G401 (cell line): ENCODE measurements at places on chromosomes 3 and 15. TPM values are rescaled to one million over a fixed set of nuclear protein-coding genes. Genes with fewer than 3 reads are reported as not detected.

- DNase-seq: no peak
Measured at GRCh38 chr3:124607163-124607562, 123.1 kb upstream of the UMPS start.

DNA sequence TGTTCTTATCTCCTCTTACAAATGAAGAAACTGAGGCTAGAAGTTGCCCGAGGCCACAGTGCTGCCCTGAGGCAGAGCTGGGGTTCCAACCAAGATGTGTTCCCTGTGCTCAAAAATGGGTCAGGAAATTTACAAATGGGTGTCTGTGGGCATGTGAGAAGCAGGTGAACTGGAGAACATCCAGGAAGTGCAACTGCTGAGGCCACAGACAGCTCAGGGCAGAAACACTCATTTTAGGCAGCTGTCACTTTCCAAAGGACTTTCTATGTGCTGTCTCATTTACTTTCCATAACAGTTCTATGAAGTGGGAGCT, 47.2 kb upstream of the ATP2B2 start:
- DNase-seq: peak; percentile 78

DNA sequence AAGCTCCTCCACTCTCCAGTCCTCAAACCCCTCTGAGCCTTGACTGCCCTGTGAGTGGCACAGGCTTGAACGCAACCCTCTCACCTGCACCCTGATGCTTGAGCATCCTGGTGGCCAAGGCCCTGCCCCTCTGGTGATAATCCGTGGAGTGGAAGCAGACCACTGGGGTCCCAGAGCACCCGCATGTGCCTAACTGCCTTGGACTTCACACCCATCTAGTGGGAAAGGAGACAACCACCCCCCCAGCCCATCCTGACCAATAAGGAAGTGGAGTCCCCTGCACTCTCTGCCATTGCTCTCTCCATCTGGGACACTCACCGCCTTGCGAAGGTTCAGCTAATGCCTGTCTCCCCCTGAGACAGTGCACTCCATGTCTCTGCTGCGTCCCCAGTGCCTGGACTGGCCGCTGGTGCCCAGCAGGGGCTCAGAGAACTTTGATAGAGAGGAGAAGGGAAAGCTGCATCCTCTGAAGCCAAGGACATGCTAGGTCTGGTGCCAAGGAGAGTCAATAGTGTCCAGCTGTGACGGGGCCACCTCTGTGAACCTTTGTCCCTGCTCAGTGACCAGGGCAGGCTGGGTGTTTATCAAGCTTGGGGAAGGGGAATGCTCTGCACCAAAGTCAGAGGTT, 3.4 kb downstream of the KLF15 start:
- no peak for DNase-seq

Gene KIF9
- total RNA-seq: 2.6 and 17.1 TPM in 2 replicates

Gene CAPN3
- 0.27 and 0.43 TPM in 2 replicates for total RNA-seq

DNA sequence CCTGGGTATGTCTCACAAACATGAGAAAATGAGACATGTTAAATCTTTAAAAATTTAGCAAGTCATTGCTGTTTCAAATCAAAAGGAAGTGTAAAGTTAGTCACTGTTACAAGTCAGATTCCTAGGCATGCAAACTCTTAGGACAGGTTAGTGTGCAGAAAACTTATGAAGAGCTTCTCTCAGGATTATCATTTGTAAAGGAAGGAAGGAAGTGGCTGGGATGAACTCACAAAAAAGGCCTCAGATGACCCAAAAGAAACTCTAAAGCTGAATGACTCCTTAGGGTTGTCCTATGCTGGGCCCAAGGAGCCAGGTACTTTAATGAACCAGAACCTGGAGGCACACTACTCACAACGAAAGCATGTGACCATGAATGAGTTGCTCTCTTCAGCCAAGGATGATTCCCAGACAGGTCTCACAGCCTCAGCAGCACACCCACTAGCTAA, 25.0 kb downstream of the MSL2 start:
- DNase-seq: no peak

Gene ADIPOQ
- not detected in 2 replicates for total RNA-seq

- no peak for DNase-seq
Measured at GRCh38 chr3:171865191-171865865, 22.2 kb downstream of the TMEM212 start.

Gene LYZL4
- total RNA-seq: not detected in 2 replicates

DNA sequence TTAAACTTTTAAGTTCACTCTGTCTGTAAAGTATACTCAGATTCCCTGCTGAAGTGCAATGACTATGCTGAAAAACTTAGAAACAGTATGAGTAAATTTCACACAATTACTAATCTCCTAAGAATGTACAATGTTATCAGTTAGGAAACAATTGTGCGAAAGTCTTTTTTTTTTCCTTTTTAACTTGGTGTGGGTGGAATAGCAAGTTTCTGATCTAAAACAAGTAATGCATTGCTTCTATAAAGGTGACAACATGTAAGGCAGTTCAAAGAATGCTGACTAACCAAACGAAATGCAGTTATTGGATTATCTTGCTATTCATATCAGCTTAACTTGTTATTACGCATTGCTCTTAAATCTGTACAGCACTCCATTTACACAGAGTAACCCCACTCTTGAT, 19.3 kb upstream of the SLC12A8 start:
- DNase-seq: no peak

- DNase-seq: no peak
Measured at GRCh38 chr3:189282741-189283140, 111.0 kb downstream of the TPRG1 start.

DNA sequence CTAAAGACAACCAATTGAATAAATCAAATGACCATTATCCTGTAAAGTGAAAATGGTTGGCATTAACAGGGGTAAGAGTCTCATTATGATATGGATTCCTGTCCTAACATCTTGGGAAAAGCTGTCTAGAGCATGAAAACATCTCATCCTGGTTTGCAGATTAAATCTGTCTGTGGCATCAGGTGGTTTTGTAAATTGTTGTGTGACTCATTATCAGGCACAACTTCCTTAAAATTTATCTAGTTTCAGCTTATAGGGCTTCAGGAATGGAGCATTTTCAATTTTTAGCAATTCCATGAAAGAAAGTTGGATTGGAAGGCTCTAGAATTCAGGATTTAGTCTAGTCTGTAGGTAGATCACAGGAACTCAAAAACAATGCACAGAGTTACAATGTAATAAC, 31.1 kb upstream of the SLC27A2 start:
- no peak for DNase-seq

Gene GOLGA8B
- total RNA-seq: 13.7 and 51.3 TPM in 2 replicates

DNA sequence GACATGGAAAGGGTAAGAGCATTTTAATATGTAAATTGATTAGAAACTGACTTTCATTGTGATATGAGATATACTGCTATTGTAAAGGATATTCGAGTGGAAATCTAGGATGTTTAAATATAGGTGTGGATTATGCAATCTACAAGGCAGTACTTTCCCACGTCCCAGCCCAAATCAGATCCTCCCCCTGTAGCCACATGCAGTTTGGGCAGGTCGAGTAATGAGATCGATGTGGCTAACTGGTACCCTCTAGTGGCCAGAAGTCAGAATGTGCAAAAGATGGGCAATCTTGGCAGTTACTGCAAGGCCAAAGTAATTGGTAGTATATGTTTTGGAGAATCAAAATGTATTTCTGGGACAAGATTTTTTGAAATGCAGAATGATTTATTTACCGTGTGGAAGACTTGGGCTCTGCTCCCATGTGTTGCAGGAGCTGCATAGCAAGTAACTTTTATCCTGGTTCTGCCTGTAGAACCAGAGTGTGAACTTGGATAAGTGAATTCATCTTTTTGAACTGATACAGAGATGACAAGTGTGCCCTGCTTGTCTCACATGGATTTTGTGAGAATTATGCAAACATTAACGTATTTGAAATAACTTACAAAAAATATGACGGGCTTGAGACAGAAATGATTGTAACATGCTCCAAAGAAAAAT, 94.5 kb upstream of the ADAMTSL3 start:
- peak; percentile 86 for DNase-seq

Gene ADAMTS9
- total RNA-seq: 0.06 TPM in 1 of 2 replicates, not detected in the other

GRCh38 chr3:159166899-159167586, 365.2 kb downstream of the MFSD1 start:
- DNase-seq: no peak

Gene C3orf80
- total RNA-seq: 0.25 TPM in 1 of 2 replicates, not detected in the other

Gene LRRIQ4
- total RNA-seq: not detected in 2 replicates

Gene SCG5
- 0.18 TPM in 1 of 2 replicates, not detected in the other for total RNA-seq

Gene C3orf49
- total RNA-seq: not detected in 2 replicates
